ENCODE measurements at places on chromosomes 5 and 9.

DNA sequence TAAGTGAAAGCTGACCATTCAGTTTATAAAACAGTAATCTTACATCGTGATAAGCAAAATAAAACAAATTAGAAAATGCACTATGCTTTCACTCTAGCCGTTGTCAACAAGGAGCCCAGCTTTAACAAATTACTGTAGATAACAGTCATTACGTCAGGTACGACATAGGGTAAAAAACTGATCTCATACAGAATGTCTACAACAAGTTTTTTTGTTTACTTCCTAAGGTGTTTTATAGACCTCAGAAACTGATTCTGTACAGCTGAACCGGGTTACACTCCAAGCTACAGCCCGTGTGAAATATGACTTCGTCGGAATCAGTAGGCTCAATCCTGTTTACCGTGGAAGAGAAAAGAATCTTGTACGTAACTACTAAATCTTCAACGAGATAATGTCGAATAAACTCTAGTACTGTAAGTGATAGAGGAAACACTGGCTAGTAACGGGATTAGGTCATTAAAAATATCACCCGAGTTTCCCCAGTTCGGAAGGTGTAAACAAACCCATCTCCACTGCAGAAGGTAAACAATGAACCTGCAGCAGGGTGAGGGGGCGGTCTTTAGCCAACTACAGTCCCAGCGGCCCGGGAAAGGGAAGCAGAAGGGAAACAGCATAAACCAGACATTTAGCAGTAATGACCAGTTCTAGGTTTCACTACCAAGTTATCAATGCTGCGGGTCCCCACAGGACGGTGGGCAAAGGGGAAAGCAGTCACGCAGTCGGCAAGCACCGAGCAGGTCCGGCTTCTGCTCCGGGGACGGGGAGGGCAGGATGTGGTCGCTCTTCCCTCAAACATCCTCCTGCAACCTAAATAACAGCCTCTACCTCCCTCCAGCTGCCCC, 1.1 kb downstream of the RICTOR start:
- DNase-seq, result peak; percentile 54

- DNase-seq, result no peak
Observed at GRCh38 chr5:83151821-83152220, 74.5 kb downstream of the XRCC4 start.

- no peak for DNase-seq
Observed at GRCh38 chr9:78280982-78281668, 15.8 kb upstream of the PSAT1 start.

- DNase-seq, result no peak
Observed at GRCh38 chr5:169860585-169860984, 119.7 kb downstream of the INSYN2B start.

GRCh38 chr9:112125951-112126388, 49.1 kb downstream of the SUSD1 start:
- DNase-seq, result no peak

- no peak for DNase-seq
Observed at GRCh38 chr5:56330167-56330566, 97.0 kb upstream of the ANKRD55 start.

GRCh38 chr5:172004824-172005237, 1.6 kb downstream of the FBXW11 start:
- peak; percentile 28 for DNase-seq

DNA sequence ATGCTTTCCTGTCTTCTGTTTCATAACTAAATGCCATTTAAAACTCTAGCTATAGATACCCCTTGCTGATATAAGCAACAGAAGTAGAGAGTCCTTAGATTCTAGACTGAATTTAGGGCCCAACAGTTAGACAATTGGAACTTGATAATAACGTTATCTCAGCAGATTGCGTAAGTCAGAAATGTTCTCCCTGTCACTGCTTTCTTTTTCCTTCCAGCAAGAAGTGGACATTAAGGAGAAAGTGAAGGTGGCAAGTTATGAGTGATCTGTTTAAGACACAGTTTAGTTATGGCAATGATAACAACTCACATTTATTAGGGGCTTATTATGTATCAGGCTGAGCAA, 6.9 kb upstream of the GLIS3 start:
- DNase-seq, result no peak

DNA sequence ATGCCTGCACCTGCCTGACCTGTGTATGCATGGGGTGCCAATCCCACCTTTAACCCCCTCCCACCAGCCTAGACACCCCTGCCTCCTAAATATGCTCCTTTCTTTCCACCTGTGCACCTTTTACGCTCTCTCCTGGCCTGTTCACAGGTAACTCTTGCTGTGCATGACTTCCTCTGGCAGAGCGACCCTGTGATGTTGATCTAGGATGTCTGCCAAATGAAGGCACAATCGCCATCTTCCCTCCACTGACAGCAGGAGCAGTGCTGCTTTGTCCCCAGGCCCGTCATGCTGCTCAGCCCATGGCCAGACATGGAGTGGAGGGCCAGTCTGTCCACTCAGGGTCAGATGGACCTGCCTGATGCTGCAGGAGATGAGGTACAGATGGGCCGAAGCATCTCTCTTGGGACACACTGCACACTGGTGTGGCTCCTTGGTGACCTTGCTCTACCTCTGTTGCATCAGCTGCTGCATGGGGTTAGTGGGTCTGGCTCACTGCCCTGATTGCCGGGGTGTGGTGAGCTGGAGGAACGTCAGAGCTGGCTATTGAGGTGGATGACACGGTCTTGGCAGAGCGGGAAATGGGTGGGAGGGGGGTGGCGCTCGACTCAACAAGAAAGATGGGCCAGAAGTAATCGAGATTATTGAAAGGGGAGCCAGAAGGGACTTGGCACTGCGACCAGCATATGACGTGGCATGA, 101.7 kb upstream of the PITX1 start:
- no peak for DNase-seq

- DNase-seq, result no peak
Observed at GRCh38 chr9:126591083-126591482, 22.6 kb upstream of the LMX1B start.

GRCh38 chr9:96453625-96454024, 3.7 kb downstream of the HABP4 start:
- DNase-seq, result no peak

DNA sequence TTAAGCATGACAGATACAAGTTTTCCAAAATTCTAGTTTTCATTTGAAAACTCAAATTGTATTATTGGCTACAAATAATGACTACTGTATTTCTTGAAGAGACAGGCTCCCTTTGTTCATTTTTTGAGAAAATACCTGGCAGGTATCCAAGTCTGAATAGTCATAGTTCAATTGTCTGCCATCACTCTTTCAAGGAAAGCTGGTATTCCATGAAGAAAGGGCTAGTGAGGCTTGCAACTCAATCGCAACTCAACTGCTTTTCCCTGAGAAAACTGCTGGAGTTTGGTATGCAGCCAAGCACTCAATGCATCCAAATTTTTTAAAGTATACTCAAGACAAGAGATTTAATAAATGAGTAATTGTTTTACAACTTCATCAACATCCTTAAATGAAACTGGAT, 61.4 kb upstream of the TRIO start:
- DNase-seq, result no peak

DNA sequence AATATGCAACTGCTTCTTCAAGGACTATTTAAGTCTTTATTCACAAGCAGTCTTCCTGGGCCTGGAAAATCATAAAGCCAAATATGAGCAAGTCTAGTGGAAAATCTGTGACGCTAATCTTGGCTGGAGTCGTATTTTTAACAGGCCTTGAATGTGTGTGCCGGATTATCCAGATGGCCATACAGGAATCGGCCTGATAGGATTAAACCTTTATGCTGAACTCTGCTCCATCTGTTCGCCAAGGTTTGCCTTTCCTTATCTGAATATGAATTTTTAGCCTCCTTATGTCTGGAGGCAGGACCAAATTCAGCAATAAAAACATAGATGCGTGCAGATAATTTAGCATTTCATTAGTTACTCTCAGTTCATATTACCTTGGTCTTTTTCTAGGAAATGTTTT, 294.5 kb downstream of the EBF1 start:
- DNase-seq, result no peak

DNA sequence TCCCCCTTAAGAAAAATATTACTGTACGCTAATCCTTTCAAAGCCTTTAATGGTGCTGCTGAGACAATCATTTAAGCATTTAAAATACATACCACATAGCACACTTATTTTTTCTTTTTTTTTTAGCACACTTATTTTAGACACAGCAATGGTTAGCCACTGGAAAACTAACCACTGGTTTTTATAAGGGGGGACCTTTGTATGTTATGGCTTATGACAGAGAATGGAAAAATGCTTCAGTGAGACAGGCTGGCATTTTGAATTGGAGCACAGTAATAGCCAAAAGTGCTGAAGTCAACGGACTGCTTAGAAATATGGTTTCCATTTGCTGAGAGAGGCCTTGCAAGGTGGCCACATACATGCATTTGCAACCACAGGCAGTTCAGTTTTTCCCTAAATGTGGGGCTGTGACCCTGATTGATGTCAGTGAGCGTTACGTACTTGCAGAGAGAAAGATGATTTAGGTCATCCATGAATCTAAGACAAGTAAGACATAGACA, 28.5 kb downstream of the AOPEP start:
- no peak for DNase-seq
